A549 treated with DMSO at 1 μM for 4 hours (cell line): ENCODE measurements at places on chromosomes 1 and 21. TPM values are rescaled to one million over a fixed set of nuclear protein-coding genes. Genes with fewer than 3 reads are reported as not detected.

FMN2 gene
- total RNA-seq, result 5.0 to 7.4 TPM (median 6.4 TPM) in 5 replicates

MRPS15 gene
- 71.9 to 86.2 TPM (median 82.7 TPM) in 5 replicates for total RNA-seq

IRF2BP2 gene
- 97.7 to 142 TPM (median 118 TPM) in 5 replicates for total RNA-seq

COL8A2 gene
- 0.06 to 0.17 TPM (median 0.09 TPM) in 5 replicates for total RNA-seq

XCL2 gene
- not detected in 5 replicates for total RNA-seq

C1QC gene
- total RNA-seq, result not detected in 5 replicates

PAQR6 gene
- 3.2 to 3.9 TPM (median 3.8 TPM) in 5 replicates for total RNA-seq

CELF3 gene
- 0.03 TPM in 1 of 5 replicates, not detected in the others for total RNA-seq

MYCL gene
- total RNA-seq, result 1.1 to 1.6 TPM (median 1.3 TPM) in 5 replicates

NUP210L gene
- total RNA-seq, result not detected in 5 replicates

TOR3A gene
- 38.5 to 46.9 TPM (median 44.9 TPM) in 5 replicates for total RNA-seq

SMCP gene
- not detected in 5 replicates for total RNA-seq

CYYR1 gene
- not detected in 5 replicates for total RNA-seq

ANKRD34A gene
- total RNA-seq, result 0.17 to 0.69 TPM (median 0.23 TPM) in 5 replicates

GRIK1 gene
- total RNA-seq, result not detected in 5 replicates

KIAA0040 gene
- 0.42 to 0.83 TPM (median 0.49 TPM) in 5 replicates for total RNA-seq

CELA3B gene
- total RNA-seq, result not detected in 5 replicates

ST6GALNAC3 gene
- total RNA-seq, result 0.31 to 1.2 TPM (median 0.63 TPM) in 5 replicates

PDPN gene
- total RNA-seq, result not detected in 5 replicates

GPR37L1 gene
- total RNA-seq, result 0.13 to 0.22 TPM (median 0.15 TPM) in 5 replicates

FCGR2B gene
- not detected in 5 replicates for total RNA-seq

LINGO4 gene
- not detected in 5 replicates for total RNA-seq

RUNX3 gene
- total RNA-seq, result 5.1 to 9.6 TPM (median 6.2 TPM) in 5 replicates

LIPI gene
- not detected in 5 replicates for total RNA-seq

GNB1 gene
- 178 to 206 TPM (median 202 TPM) in 5 replicates for total RNA-seq

KDF1 gene
- total RNA-seq, result not detected in 5 replicates

CD244 gene
- not detected in 5 replicates for total RNA-seq

SELENOF gene
- total RNA-seq, result 150 to 180 TPM (median 160 TPM) in 5 replicates

AADACL4 gene
- not detected in 5 replicates for total RNA-seq

DUSP10 gene
- 2.6 to 4.0 TPM (median 3.9 TPM) in 5 replicates for total RNA-seq

LMX1A gene
- total RNA-seq, result not detected in 5 replicates

S100A16 gene
- 441 to 483 TPM (median 469 TPM) in 5 replicates for total RNA-seq

IFI6 gene
- total RNA-seq, result 10.2 to 15.1 TPM (median 12.0 TPM) in 5 replicates

NBPF4 gene
- total RNA-seq, result 0.14 to 0.25 TPM (median 0.25 TPM) in 5 replicates

FBLIM1 gene
- total RNA-seq, result 19.5 to 24.3 TPM (median 23.4 TPM) in 5 replicates

CYP4X1 gene
- 0.03 to 0.05 TPM in 2 of 5 replicates, not detected in the others for total RNA-seq

SLC16A4 gene
- total RNA-seq, result 30.9 to 43.6 TPM (median 40.3 TPM) in 5 replicates

RNF186 gene
- not detected in 5 replicates for total RNA-seq

CLEC20A gene
- not detected in 5 replicates for total RNA-seq

NEK2 gene
- 40.4 to 53.0 TPM (median 49.2 TPM) in 5 replicates for total RNA-seq

EPHA10 gene
- total RNA-seq, result 0.58 to 1.0 TPM (median 0.77 TPM) in 5 replicates

LCE1F gene
- not detected in 5 replicates for total RNA-seq

TAS1R1 gene
- total RNA-seq, result not detected in 5 replicates

GJB4 gene
- 0.03 to 0.18 TPM (median 0.08 TPM) in 4 of 5 replicates, not detected in the other for total RNA-seq

INSRR gene
- total RNA-seq, result not detected in 5 replicates

SMYD2 gene
- 31.6 to 38.6 TPM (median 34.6 TPM) in 5 replicates for total RNA-seq

IQCC gene
- 1.7 to 2.5 TPM (median 1.9 TPM) in 5 replicates for total RNA-seq
